Activated CD4-positive, CD25-positive, alpha-beta regulatory T cell (primary cell): ENCODE measurements at places on chromosomes 4 and X.
A peak's percentile ranks its signal among the peaks of the same experiment; 100 is the strongest.

- DNase-seq: no peak
These were observed 29.4 kb upstream of the KIAA0232 start for GRCh38 chr4:6753103-6753560.

DNA sequence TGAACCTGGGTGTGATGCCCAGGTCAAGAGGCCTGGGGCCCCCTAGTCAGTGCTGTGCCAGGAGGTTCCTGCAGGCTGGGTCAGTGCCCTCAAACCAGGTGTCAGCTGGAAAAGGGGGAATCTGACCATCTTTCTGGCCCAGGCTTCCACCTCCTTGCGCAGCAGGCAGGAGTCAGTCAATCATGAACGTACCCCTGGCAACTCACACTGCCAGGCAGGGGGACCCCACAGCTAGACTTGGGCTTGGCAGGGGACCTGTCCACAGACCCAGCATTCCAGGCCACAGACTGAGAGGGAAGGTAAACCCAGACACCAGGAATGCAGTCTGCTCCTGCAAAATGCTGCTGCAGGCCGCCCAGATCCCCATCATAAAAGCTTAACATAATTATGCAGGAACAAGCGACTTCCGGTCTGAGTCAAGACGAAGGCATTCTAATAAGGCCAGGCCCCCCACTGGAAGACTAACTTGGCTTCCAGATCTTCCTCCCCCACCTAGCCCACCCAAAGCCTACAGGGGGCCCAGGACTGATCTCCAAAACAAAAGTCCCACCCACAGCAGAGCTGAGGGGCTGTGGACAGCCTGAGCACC lies 156.3 kb downstream of the BCOR start:
- DNase-seq: no peak

- DNase-seq: no peak
These were observed 1.2 kb downstream of the UCHL1 start for GRCh38 chr4:41257906-41258305.

- no peak for DNase-seq
These were observed 106.3 kb downstream of the AFF1 start for GRCh38 chr4:87041141-87041540.

DNA sequence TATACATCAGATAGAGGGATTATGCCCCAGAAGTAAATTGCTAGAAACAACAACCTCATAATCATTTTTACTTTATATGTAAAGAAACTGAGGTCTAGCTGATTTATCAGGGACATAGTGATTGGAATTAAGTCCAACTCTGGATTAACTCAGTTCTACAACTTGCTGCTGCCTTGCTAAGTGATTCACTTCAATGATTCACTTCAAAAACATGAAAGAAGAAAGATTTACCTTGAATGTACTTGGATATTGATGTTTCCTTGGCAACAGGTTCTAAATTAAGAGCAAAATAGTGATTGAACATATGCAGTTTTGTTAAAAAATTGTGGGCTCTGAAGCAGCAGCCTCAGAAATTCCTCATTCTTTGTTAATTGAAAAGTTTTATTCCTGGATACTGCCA lies 99.8 kb upstream of the H2AZ1 start:
- DNase-seq: no peak

GRCh38 chrX:154840856-154841255 lies 6.4 kb upstream of the SMIM9 start:
- no peak for DNase-seq

- no peak for DNase-seq
These were observed 26.3 kb upstream of the ARMCX2 start for GRCh38 chrX:101685923-101686322.

GRCh38 chr4:152107736-152108500 lies 347.1 kb upstream of the GATB start:
- no peak for DNase-seq

DNA sequence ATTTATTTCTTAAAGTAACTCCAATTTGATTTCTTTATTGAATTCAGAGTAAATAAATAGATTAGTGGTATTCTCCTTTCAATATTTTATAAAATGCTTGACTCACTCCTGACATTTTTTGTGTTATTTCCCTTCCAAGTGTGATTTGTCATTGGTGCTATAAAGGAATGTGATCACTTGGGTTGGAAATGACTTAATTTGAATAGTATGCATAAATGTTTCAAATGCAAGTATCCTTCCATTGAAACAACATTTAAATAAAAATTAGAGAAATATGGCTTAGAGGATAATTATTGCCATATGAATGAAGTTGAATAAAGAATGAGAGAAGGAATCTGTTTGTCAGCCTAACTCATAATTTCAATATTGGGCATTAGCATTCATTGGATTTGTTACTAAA lies 182.7 kb downstream of the PABPC4L start:
- no peak for DNase-seq

GRCh38 chrX:154436374-154436982 lies 476 bp upstream of the GDI1 start:
- DNase-seq: peak; percentile 30

- no peak for DNase-seq
These were observed 84.6 kb downstream of the THOC2 start for GRCh38 chrX:123648028-123648810.

- no peak for DNase-seq
These were observed 25.4 kb upstream of the ACSL1 start for GRCh38 chr4:184851200-184851541.

DNA sequence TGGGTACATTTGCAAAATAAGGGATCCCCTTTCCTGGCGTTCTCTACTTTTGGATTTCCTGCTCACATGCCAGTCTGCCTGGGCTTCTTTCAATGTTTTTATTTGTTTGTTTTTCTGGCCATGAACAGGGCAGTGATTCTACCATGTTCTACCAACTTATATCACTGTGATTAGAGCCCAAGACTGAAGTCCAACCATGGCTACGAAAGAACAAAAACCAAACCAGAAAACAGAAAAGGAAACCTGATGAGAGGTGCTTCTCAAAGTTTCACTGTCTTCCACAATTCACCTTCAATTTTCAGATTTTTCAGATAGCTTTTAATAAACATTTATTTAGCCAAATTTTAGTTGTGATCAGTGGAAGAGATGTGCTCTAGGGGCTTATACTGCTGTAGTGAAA lies 187.6 kb upstream of the TACR3 start:
- DNase-seq: no peak

- DNase-seq: no peak
These were observed 334.9 kb upstream of the DDX53 start for GRCh38 chrX:22664826-22665225.

- no peak for DNase-seq
These were observed 33.1 kb downstream of the MSL3 start for GRCh38 chrX:11791090-11791489.

GRCh38 chr4:8613421-8614364 lies 21.1 kb downstream of the CPZ start:
- DNase-seq: no peak

GRCh38 chrX:10006770-10007169 lies 39.6 kb downstream of the CLDN34 start:
- no peak for DNase-seq

DNA sequence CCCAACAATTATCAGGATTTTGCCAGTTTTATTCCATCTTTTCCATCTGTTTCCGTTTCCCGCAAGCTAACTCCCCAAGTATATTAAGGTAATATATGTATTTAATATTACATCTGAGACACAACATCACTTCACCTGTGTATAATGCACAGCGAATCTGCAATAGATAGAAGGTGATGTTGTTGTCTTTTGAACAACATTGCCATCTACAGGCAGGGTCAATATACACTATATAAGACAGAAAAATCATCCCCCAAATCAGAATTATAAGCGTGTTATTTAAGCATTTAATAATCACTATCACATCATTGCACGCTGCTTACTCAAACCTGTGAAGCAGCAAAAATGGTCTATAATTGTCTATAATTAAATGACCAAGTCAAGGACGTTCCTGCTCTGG lies 1115.5 kb downstream of the NLGN4X start:
- DNase-seq: no peak

- no peak for DNase-seq
These were observed 8.2 kb downstream of the BMP2K start for GRCh38 chr4:78784236-78784865.

DNA sequence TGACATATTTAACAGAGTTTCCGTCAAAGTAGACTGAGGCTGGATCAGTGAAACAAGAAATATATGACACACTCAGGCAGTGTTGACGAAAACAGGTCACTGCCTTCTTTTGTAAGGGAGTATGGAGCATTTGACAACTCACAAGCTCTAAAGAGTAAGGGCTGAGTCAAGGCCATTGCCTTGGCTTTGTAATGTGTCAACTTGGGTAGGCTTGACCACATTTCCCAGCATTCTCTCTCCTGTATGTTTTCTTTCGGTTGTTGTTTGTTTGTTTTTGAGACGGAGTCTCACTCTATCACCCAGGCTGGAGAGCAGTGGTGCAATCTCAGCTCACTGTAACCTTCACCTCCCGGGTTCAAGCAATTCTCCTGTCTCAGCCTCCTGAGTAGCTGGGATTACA lies 125.0 kb upstream of the MBNL3 start:
- no peak for DNase-seq

DNA sequence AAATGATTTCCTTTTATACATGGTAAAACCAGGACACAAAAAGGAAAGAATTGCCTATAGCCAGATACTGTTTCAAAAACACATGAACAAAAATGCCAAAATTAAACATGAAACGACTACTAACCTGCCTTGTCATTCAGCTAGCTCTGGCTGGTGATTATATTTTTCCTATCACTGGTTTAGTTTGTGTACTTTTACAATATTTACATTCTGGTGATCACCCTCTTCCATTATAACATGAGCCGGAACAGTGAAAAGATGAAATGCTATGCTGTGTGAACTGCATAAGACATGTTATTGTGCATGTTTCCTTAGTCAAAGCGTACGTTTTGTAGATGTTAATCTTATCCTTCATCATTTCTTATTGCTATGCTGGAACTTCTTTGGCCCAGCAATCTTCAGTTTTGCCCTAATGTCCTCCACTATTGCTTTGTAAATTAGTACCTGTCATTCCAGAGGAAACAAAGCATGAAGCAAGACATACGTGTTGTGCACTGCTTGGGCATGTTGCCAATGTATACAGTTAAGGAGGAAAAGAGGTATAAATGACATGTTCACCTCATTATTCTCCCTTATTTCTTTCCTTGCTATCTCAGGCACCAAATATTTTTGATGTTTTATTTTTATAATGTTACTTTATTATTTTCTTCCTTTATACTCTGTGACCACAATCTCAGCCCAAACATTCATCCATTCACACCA lies 386.3 kb downstream of the ARHGAP24 start:
- no peak for DNase-seq

DNA sequence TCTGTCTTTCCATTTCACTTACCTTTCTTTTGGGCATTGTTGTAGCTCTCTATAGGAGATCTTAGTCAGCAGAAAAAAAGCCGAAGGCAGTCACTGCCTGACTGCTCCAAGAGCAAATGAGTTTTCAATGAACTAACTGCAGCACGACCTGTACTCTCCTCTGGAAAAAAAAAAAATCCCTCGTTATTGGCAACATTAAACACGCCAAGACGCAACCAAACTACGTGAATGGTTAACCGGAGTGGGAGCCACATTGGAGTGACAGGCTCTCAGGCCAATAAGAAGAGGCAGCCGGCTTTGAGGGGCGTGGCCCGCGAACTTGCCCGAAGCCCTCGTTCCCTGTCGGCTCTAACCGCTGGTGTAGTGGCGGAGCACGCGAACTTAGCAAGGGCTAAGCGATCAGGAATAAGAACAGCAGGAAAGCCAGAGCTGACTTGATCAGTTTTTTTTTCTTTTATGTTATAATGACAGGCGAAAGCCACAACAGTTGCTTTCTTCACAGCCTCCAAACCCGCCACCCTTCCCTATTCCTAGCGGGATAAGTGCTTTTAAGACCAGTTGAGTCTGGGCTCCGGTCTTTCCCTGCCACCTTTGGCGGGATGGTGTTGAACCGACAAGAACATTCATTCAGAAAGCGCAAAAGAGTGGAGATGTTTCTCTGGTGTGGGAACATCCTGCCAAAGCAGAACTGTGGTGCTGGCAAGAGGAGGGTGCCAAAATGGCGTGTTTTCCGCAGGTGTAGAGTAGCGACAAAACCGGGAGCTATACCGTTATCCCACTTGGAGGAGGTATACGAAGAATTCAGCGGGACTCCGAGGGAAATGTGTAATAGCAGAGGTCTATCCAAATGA lies 80.0 kb downstream of the HMGN5 start:
- DNase-seq: peak; percentile 27

- DNase-seq: no peak
These were observed 5.2 kb upstream of the PITX2 start for GRCh38 chr4:110627977-110628662.

DNA sequence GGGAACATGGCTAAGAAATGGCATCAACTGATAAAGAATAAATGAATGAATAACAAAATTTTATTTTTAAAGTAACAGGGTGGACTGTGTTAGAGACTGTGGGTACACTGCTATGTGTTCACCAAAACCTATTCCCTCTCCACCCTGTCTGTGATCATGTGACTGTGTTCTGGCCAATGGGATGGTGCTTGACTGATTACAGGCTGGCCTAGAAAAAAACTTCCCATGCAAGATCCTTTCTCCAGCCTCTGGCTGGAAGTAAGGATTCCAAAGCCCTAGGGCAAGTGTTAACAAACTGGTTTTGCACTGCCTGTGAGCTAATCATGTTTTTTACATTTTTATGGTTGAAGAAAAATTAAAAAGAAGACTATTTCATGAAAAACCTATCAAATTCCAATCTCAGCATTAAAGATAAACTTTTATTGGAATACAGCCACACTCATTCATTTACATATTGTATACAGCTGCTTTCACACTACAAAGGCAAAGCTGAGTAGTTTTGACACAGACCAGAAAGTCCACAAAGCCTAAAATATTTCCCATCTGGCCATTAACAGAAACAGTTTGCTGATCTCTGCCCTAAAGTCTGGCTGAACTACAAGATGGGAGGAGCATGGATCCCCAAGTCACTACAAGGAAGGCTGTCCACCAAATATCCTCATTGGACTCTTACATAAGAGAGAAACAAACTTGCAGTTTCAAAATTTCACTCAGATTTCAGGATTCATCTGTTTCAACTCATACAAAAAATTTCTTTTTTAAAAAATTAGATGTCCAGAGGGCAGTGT lies 133.2 kb downstream of the ARHGAP6 start:
- DNase-seq: no peak

DNA sequence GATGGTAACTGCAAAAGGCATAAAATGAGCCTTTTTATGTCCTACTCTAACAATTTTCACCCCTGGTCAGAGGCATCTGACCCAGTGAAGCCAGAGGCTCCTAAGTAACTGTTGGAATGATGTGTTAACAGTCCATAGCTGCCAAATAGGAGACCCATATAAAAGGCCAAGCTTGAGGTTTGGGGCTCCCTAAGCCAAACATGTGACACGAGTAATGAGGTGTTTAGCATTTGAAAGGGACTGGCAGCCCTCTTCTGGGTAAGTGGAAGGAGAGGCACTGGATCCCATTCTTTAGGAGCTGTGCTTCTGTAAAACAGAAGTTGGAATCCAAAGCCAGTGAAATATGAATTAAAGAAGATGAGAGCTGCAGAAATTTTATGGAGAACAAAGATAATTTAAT lies 100.6 kb upstream of the PNPLA4 start:
- DNase-seq: no peak

- no peak for DNase-seq
These were observed 209.7 kb upstream of the PRPS2 start for GRCh38 chrX:12581546-12581945.

DNA sequence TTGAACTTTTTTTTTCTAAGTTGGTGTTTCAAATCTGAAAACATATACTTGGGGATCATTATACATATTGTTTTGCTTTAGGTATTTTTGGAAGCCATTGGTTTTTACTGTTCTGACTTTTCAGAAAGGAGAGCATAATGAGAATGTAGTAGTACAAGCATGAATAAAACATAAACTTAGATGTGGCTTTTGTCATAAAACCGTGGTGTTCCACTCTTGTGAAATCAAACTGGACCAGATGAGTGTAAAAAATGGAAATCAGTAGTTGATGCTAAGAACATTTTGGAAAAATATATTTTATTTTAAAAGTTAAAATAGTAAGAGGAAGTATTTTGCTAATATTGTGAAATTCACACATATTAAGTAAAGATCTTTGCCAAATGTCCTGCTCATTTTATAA lies 29.6 kb downstream of the GUCY1A1 start:
- DNase-seq: no peak
